ENCODE measurements at places on chromosomes 5 and 9.

DNA sequence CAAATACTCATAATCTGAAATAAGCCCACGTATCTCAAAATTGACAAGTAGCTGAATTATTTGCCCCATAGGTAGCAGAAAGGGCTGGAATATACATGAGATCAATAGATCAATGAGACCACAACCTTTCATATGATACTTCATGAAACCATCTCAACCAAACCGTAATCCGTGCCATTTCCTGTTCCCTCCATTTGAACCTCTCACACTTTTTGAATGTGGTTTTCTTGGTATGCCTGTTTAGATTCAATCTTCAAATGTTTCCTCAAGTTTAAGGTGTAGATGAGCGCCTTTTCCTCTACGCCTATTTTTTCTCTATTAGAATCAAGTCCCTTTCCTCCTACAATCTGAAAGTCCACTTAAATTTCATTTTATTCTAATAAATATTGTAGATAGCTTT, 805.5 kb downstream of the EFNA5 start:
- DNase-seq, result no peak

GRCh38 chr9:109632817-109633216, 134.7 kb upstream of the PTPN3 start:
- no peak for DNase-seq

DNA sequence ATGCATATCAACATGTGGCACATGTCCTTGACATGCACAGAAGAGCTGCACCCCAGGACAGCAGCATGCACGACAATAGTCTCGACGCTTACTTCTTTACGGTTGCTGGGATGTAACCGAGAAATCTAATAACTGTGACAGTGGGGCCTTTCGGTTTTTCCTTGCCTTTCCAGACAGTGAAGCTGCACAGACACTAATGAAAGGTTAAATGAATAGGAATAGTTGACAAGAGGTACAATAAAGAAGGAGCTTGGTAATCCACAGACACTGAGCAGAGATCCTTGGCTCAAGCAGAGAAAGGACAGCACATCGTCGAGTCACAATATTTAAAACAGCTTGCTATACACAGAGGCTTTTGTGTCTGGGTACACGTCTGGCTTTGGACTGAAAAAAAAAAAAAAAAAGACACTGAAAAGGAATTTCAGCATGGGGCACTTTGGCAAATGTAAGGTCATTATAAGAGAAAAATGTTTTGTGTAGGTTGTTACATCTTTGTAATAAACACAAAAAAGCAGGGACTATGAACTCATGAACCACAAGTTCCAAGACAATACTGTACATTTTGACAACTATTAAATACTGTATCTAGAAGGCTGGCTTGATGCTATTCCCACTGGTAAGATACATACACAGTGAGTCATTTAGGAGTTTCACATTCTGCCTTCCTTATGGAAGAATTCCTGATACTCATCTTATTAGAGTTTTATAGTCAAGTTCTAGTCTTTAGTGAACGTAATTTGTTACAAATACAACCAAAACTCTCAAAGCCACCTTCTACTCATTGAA, 5.6 kb downstream of the BNC2 start:
- no peak for DNase-seq

DNA sequence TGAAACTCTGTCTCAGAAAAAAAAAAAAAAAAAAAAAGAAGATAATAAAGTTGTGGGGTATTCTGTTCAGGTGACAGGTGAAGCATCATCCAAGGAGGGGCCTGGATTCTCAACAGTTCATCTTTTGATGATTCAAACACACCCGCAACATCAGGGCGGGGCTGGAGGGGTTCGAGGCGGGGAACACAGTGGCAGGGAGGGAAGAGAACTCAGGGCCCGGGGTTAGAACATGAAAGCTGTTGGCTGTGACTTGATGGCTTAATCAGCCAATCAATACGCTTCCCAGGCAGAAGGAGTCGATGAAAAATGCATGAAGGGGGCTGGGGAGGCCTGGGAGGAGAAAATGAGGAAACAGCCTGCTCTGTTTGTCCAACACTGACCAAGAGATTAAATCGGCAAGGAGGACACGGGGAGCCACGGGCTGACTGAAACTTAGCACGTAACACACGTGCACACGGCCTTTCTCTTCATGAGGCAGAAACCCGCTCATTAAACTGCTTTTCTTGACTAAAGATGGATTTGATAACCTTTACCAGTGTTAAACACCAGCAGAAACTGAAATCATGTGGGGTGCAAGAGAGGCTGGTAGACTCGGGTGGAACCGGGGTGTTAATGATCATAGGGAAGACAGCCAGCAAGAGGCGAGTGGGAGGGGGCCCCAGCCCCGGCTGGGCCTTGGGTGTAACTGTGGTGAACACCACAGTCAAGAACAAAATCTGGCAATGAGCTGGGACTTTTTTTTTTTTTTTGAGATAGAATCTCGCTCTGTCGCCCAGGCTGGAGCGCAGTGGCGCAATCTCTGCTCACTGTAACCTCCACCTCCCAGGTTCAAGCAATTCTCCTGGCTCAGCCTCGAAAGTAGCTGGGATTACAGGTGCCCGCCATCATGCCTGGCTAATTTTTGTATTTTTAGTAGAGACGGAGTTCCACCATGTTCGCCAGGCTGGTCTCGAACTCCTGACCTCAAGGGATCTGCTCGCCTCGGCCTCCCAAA, 105.7 kb upstream of the RAPGEF1 start:
- no peak for DNase-seq

GRCh38 chr5:169064093-169064492, 236.8 kb downstream of the SLIT3 start:
- DNase-seq, result no peak

DNA sequence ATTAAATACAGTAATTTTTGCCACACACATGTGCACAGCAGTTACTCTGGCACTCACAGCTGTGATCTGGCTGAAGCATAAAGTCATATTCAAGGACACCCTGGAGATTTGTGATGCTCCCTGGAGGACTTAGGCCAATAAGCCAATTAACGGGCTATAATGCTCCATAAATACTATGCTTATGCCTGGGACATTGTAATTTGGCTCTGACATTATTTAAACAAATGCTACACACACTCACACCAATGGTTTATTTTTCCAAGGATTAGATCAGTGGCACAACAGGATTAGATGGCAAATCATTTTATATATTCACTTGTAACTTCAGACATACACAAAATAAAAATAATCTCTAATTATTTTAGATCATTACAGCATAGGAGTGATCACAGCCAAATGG, 111.2 kb downstream of the LMNB1 start:
- no peak for DNase-seq

DNA sequence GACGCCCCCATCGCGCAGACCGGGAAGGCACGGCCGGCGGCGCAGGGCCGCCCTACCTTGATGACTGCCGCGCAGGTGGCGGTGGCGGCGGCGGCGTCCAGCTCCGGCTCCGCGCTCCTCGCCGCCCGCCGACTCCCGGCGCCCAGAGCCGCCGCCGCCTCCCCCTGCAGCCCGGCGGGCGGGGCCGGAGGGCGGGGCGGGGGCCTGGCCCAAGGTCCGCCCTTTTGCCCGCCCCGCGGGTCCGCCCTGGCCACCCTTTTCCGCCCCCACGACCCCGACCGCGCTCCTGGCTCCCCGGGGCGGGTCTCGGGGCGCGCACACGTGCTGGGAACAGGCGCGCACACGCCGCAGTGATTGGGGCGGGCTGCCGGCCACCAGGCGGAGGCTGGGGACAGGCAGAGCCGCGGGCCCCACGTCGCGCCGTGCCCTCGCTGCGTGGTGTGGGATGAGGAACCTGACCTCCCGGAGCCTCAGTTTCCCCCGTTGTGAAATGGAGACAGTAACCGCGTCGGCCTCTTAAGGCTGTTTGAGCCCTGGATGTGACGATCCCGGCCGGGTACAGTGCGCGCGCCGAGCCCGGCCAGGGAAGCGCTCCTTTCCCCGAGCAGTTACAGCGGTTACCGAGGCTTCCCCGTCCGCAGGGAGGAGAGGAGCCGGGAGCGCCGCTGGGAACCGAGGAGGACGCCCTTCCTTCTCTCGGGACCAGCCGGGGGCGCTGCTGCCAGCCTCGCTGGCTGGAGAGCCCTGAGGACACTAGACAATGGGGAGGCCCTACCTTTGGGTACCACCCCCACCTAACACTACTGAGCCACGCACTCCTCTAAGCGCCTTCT, at the start of gene CORO2A:
Gene CORO2A (minus strand): TSS at position 135 of the 833 bp plus-strand sequence. CDS start 34,977 bp downstream, outside the sequence.
- DNase-seq, result peak; percentile 38

- no peak for DNase-seq
Measured at GRCh38 chr9:87640385-87640795, 85.5 kb upstream of the CTSL start.

- DNase-seq, result no peak
Measured at GRCh38 chr9:6024035-6024554, 8.7 kb upstream of the RANBP6 start.

- DNase-seq, result no peak
Measured at GRCh38 chr9:116389541-116390302, 236.1 kb downstream of the PAPPA start.

DNA sequence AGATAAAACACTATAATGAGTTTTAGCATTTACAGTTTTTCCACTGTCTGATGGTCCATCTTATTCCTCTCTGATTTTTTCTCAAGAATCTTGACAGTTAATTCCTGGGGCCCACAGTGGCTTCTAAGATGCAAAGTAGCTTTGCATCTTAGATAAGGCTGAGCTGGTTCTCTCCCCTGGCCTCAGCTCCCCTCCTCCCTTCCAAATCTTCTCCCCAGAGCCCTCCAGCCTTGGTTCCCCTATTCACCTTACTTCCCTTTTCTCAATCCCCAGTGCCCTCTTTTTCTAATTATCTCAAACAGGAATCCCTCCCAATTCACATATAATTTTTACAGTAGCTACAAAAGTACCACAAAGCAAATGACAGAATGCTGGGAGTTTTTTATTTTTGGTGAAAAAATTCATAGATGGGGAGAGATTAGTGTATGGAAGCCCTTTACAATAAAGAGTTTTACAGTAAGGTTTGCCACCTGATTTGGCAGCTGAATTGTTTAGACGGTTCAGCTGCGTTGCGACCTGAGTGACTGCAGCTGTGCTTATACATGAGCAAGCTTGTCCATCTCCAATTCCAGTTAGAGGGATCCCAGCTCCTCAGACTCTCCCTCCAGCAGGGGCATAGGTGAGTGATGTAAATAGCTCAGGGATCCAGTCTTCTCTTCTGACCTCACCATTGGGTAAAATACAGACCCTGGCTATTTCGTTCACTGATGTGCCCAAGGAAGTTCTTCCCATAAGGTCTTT, 51.4 kb upstream of the CKMT2 start:
- DNase-seq, result no peak

- DNase-seq, result no peak
Measured at GRCh38 chr9:38445154-38446043, 21.1 kb upstream of the IGFBPL1 start.

- DNase-seq, result no peak
Measured at GRCh38 chr9:107685376-107685775, 195.8 kb upstream of the KLF4 start.

- no peak for DNase-seq
Measured at GRCh38 chr5:34685485-34686165, 29.5 kb downstream of the RAI14 start.

- DNase-seq, result peak; percentile 14
Measured at GRCh38 chr9:33044162-33044673, 19.1 kb downstream of the DNAJA1 start.

DNA sequence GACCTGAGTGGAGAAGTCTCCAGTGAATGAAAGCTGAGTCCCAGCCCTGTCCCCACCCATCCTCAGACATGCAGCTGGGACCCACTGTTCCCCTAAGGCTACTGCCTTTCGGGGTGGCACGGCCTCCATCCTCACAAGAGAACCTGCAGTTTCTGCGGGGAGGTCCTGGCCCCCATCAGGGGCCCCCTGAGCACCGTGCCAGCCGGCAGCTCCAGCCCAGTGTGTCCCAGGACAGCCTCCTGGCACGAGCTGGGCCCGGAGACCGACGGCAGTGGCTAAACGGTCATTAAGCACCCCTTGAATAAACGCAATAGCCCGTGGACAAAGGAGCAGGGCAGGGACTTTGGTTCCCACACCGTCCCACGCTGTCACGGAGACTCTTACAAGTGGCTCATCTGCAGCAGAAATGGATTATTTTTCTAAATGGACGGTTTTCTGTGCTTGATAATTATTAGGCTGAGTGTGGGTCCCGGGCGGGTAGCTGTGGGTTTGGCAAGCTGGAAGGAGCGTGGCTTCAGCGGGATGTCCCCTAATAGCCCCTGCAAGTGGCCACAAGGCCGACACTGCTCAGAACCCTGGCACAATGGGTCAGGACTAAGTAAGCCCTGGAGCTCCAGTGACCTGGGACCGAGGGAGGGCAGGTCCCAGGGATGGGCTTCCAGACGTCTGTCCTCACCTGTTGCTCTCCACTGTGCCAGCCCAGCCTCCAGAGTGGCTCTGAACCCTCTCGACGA, 17.4 kb downstream of the FAM78A start:
- no peak for DNase-seq

DNA sequence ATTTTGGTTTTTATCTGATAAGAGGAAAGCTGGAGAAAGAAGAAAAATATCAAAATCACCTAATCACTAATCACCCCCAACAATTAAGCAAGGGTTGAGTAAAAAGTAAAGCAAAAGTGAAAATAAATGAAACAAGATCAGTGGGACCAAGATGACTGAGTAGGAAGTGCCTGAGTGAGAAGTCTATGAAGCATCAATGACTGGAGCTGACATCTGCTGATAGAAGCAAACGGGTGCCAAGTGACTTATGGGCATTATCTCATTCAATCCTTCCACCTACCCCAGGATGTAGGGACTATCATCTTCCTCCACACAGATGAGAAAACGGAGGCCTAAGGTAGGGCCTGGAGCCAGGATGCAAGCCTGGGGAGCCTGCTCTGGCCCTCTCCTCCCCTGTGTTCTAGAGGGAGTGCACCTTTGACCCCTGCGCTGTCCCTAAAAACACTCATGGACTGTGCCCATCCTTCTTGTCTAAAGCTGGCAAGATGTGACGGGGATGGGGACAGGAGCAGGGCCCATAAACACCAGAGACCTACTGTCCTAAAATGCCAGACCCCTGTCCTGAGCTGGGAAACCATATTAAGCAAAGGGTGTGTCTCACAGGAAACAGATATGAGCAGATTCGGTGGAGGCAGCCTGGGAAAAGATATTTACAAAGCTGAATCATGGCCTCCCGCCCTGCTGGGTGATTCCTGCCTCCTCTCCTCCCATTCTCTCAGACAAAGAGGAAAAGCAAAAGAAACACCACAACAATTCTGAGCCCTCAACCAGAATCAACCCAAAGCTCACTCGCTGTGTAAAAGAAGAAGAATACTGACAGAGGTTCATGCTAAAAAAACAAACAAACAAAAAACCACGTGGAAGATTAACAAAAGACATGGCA, 116.0 kb downstream of the AUH start:
- DNase-seq, result no peak

DNA sequence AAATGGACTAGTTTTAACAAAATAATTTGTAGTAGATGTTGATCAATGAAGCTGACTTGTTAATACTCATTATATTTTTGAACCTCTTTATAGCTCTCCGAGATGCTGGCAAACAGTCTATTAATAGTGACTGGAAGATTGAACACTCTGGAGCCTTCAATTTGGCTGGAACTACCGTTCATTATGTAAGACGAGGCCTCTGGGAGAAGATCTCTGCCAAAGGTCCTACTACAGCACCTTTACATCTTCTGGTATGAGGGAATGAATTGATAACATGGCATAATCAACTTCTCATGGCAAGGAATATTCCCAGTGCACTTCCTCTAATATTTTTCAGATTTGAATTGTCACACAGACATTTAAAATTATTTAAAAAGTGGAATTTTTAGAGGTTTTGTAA, 68.2 kb upstream of the MINAR2 start:
- no peak for DNase-seq

- DNase-seq, result no peak
Measured at GRCh38 chr9:99666571-99666970, 155.1 kb upstream of the NR4A3 start.

GRCh38 chr5:9892696-9893095, 262.5 kb upstream of the TAS2R1 start:
- no peak for DNase-seq

GRCh38 chr5:88878976-88879375, 4.0 kb downstream of the MEF2C start:
- no peak for DNase-seq

Data from stimulated activated CD8-positive, alpha-beta memory T cell treated with anti-CD3 and anti-CD28 coated beads, Interleukin-7, amount 100 ng/mL, for 1 hour (primary cell).